Jurkat, Clone E6-1 (cell line): ENCODE measurements at places on chromosomes 7 and 10.

GRCh38 chr10:122746408-122746807, 46.8 kb upstream of the C10orf120 start:
- no peak for DNase-seq

DNA sequence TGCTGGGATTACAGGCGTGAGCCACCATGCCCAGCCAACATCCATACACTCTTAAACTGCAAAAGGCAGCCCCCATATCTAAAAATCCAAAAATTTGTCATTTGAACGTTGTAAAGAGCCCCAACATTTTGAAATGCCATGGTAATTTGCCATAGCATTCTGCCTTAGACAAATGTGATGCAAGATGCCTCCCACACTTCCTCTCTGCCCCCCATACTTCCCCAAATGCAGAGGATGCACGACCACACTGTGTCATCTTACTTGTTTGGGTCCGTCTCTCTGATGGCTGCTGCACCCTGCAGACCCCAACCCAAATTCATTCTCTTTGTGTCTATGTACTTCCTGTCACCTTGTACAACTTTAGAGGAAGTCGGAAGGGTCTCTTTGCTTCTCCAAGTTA, 1125.6 kb upstream of the AUTS2 start:
- DNase-seq = no peak

DNA sequence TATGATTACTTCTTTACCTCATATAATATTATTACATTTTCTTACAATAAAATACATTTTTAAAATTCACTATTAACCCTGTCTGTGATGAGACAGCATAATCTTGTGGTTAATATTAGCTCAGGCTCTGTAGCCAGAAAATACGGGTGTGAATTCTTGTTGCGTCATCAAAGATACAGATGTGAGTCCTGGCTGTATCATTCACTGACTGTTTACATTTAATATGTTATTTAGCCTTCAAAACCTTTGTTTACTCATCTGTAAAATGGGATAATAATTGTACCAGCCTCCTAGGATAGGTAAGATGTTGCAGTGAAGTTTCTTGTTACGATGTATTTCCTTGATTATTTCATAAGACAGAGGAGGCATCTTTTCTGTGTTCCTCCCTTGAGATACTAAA, 184.7 kb upstream of the PRPS1L1 start:
- DNase-seq = no peak

DNA sequence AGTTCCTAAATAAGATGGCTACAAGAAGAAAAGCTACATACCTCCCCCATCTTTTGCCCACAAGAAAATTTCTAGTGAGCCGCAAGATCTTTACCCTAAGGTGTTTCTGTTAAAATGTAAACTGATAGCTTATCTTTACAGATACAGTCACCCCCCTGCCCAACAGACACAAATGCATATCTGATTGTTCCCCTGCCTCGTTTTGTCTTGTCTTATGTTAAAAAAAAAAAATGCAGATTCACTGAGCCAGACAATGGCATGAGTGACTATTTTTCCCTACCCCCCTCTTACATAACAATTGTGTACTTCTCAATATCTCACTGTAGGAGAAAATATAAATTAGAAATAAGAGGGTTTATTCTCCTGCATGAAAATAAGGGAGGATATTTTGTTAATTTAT, 8.5 kb downstream of the ZNF138 start:
- DNase-seq = peak; percentile 57

DNA sequence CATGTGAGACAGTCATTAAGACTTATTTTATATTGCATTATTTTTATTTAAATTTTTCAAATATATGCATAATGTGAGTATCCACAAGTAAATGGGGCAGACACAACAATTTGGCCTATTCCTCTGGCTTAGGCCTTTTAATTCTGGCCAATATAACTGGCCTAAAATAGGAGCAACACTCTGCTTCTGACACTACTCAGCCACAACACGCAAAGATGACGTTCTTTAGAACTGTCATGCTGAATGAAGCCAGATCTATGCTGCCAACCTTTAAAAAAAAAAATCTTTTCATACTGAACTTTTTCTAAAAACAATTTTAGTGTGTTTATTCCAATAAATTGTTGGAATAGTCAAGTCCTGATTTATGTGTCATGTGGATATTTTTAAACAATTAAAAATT, 355.0 kb upstream of the BMPER start:
- DNase-seq = no peak

DNA sequence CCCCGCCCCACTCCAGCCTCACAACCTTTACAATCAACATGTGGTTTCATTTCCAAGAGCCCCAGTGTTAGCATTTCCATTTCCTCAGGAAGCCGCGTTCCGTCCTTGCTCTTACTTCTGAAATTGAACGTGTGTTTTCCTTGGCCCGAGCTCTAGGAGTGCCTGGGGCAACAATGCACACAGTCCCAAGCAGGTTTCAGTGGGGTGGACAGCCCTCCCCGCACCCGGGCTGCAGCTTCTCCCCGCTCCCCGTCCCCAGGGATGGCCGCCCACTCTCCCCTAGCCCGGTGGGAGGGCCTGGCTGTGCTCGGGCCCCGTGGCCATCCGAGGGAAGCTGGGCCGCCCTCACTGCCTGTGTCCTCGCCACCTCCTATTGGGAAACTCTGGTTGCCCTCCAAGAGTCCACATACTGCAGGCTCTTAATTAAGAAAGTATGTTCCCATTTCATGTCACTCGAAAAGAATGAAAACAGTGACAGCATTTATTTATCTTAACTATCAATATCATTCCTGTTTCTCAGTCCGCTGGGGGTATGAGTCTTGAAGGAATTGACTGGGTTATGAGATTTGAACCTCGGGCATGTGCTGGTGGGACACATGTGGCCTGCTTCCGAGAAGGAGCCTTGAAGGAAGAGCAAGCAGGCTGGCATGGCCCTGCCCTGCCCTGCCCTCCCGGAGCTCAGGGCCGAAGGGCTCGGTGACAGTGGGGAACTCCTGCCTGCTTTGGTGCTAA, 163.8 kb downstream of the GRK5 start:
- DNase-seq = no peak

GRCh38 chr7:115678086-115678982, 352.2 kb downstream of the TFEC start:
- no peak for DNase-seq

GRCh38 chr10:58757352-58758065, 244.8 kb downstream of the BICC1 start:
- no peak for DNase-seq

DNA sequence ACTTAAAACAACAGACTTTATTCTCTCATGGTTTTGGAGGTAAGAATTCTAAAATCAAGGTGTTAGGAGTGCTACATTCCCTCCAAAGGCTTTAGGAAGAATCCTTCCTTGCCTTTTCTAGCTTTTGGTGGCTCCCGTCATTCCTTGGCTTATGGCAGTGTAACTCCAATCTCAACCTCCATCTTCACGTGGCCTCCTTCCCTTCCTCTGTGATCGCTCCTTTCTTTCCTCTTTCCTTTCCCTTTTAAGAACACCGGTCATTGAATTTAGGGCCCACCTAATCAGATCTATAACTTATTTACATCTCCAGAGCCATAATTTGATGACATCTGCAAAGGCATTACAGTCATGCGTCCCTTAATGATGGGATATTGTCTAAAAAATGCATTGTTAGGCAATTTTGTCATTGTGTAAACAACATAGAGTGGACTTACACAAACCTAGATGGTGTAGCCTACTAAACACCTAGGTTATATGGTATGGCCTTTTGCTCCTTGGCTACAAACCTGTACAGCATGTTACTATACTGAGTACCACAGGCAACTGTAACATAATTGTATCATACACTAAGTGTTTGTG, 5.9 kb upstream of the HERC4 start:
- no peak for DNase-seq
